CD14-positive monocyte (primary cell): ENCODE measurements at places on chromosomes 1 and 21.

GRCh38 chr1:84254703-84255238 lies 46.7 kb upstream of the SAMD13 start:
- DNase-seq = no peak

GRCh38 chr1:169106095-169106920 lies at the start of gene ATP1B1:
ATP1B1 (plus strand) TSS chr1:169106690; CDS start chr1:169106830, 140 bp downstream.
- peak; percentile 66 for DNase-seq

DNA sequence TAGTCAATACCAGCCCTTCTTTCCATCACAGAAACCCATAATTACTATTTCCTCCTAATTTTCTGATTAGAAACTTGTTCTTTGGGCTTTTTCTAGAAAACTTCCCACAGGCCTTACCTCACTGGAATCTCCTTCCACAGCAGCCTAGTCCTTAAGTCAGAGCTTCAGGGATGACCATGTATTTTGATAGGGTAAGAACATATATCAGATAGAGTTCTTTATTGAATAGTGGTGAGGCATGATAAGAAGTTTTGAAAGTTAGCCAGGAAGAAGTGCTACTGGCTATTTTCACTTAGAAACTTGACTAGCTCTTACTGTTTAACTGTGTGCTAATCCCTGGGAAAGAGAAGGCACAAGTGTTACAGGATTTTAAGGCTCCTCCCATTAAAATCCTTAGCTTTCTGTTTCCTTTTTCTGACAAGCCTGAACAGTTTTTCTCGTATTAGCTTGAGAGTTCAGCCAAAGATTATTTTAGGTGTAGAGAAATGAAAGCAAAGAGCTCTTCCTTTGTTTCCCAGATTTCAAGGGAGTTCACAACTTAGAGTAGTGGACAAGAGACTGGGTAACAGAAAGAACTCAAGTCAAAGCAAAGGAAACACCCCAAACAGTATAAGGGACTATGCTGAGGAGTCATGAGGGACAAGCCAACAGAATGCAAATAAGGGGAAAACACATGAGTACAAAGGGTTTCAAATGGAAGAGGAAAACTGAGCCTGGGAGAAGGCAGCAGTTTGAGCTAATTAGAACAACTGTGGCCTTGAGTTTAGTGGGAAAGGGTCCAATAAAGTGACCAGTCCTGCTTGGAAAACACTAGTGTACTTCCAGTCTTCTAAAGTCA lies 37.2 kb upstream of the AIM2 start:
- DNase-seq = no peak

DNA sequence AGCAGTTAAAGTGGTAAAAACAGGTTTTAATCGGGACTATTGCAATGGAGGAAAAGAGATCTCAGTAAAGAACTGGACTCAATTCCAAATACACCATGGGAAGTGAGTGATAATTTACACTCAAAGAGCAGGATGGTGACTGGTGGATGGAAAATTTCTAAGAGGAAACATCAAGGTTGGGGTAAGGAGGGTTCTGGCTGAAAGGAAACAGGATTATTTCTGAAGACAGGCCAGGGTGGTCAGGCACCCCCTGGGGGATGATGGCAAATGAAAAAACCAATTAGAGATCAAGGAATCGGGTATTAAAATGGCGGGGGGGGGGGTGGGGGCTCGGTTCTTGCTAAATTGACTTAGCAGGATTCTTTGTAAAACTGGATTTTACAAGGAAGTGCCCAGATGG lies 12.3 kb upstream of the HSD11B1 start:
- no peak for DNase-seq
